Activated CD8-positive, alpha-beta memory T cell treated with anti-CD3 and anti-CD28 coated beads, Interleukin-2, amount 10 ng/mL, durations not matched to agents 7 days and 5 days (primary cell): ENCODE measurements at places on chromosomes 16 and 17. TPM values are rescaled to one million over a fixed set of nuclear protein-coding genes. Genes with fewer than 3 reads are reported as not detected.

GRCh38 chr17:83170571-83171260 lies 91.3 kb downstream of the METRNL start:
- H3K4me1 ChIP-seq: no peaks in the 10 kb centered on the region
- no peaks in the 10 kb centered on the region for H3K36me3 ChIP-seq
- no peak for DNase-seq
- H3K27ac ChIP-seq: no peak overlapping the region

DNA sequence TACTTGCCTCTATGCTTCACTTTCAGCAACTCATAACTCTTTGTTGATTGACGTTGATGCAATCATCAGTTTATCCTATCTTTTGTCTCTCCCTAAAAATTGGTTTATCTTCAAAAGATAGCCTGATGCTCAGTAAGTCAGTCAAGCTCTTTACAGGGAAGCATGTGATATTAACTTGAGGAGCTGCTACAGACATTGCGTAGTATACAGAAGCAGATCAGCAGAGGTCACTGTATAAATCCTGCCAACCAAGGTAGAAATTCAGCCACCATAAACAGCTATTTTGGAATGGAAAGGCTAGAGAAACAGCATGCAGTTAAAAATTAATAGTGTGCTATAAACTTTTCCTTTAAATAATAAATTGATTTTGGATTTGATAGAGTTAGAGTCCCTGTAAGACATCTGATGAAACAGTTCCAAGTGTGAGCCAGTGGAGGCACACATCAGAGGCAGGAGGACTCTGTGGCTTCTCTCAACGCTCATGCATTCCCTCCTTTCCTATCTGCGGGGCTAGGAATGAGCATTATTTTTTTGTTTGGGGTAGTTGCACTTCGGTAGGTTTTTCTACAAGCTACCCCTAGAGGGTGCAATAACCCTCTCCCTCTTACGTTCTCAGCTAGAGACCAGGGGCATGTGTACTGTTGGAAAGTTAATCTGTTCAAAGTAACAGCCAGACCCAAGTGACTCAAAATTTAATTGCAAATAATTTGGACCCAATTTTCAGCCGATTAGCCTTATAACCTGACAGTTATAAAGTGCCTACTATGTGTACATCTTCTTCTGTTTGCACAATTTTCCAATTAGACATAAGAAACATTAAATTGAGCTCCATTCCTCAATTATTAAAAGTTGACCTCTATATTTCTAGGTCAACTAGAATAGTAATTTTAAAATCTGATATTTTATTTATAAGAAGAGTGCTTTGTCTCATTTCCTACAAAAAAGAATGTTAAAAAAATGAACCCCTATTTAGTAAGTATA lies 647.7 kb upstream of the SOX9 start:
- no peak overlapping the region for H3K27ac ChIP-seq
- no peak for DNase-seq
- H3K4me3 ChIP-seq: no peak overlapping the region
- H3K36me3 ChIP-seq: no peaks in the 10 kb centered on the region
- no peaks in the 10 kb centered on the region for H3K27me3 ChIP-seq
- H3K4me1 ChIP-seq: no peaks in the 10 kb centered on the region

GRCh38 chr16:50311891-50312501 lies 45.6 kb downstream of the ADCY7 start:
- peaks cover 43% of the 10 kb centered on the region for H3K36me3 ChIP-seq
- no peaks in the 10 kb centered on the region for H3K27me3 ChIP-seq
- H3K27ac ChIP-seq: peak overlapping the region; percentile 62
- no peak overlapping the region for H3K4me3 ChIP-seq
- DNase-seq: peak; percentile 37
- H3K4me1 ChIP-seq: peaks cover 14% of the 10 kb centered on the region

DNA sequence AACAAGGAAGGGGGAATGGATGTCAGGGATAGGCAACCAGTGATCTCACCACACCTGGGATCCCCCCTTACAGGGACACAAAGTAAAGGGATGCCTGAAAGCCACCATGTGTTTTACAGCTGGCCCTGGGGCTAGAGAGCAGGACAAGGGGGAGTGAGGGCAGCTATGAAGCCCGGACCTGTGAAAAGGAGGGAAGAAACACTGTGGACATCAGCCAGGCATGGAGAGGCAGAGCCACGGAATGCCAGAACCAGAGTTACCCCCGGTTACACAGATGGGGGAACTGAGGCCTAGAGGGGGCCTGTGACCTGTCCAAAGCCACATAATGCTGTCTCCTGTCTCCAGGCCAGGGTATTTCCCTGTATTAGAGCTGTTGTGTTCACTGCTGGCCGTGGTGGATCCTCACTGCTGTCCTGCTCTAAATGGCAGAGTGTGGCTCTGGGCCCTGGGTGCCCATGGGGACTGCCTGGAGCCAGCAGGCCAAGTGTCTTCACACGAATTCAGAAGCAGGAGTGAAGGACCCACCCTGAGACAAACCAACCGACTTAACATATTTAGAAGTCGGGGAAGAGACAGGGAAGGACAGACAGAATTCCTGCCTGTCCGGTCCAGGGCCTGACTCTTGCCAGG lies 29.7 kb upstream of the ITGA3 start:
- H3K36me3 ChIP-seq: no peaks in the 10 kb centered on the region
- no peak for DNase-seq
- peaks cover 14% of the 10 kb centered on the region for H3K4me1 ChIP-seq
- peaks cover 27% of the 10 kb centered on the region for H3K27me3 ChIP-seq
- no peak overlapping the region for H3K4me3 ChIP-seq

GRCh38 chr17:5429191-5429887 lies 9.4 kb downstream of the RPAIN start:
- no peak for DNase-seq
- H3K4me1 ChIP-seq: peaks cover 10% of the 10 kb centered on the region
- H3K36me3 ChIP-seq: peaks cover 55% of the 10 kb centered on the region
- no peaks in the 10 kb centered on the region for H3K27me3 ChIP-seq
- H3K4me3 ChIP-seq: no peak overlapping the region

DNA sequence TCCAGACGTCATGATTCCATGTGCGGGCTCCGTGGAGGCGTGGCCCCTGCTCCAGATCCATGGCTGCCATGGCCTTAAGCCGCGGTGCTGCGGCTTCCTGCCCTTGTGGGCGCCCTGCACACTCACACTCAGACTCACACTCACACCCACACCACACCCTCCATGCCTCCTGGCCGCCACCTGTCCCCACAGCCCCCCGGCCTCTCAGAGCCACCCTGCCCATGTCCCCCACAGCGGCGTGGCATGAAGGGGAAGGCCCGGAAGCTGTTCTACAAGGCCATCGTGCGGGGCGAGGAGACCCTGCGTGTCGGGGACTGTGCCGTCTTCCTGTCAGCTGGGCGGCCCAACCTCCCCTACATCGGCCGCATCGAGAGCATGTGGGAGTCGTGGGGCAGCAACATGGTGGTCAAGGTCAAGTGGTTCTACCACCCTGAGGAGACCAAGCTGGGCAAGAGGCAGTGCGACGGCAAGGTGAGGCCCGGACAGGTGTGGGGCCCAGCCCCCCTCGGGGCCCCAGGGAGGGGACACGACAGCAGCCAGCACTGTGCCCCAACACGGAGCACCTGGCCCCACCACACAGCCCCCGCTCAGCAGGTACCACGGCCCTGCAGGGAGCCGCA lies 50.0 kb downstream of the ACTG1 start:
- H3K36me3 ChIP-seq: no peaks in the 10 kb centered on the region
- no peak overlapping the region for H3K4me3 ChIP-seq
- no peak overlapping the region for H3K27ac ChIP-seq
- DNase-seq: no peak
- H3K27me3 ChIP-seq: no peaks in the 10 kb centered on the region

- no peaks in the 10 kb centered on the region for H3K36me3 ChIP-seq
- H3K4me3 ChIP-seq: no peak overlapping the region
- no peaks in the 10 kb centered on the region for H3K27me3 ChIP-seq
- no peaks in the 10 kb centered on the region for H3K4me1 ChIP-seq
- no peak overlapping the region for H3K27ac ChIP-seq
Measured at GRCh38 chr17:60229188-60229802, 79.5 kb downstream of the CA4 start.

DNA sequence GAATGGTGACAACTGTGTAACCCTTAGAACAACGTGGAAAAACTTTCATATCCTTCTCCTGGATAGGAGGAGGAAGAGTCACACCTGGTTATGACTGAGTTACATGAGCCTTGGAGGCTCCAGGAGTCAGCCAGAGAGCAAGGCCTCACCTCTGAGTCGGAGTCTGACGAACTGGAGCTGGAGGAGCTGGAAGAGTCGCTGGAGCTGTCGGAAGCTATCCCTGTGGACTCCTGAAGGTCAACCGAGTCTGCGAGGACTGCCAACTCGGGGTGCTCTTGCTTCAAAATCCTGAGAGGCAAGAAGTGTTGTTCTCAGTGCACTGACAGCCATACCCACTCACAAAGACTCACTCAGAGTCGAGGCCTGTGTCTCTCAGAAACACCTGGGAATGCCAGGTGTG lies 6.2 kb downstream of the JMJD6 start:
- peaks cover 82% of the 10 kb centered on the region for H3K36me3 ChIP-seq
- H3K4me3 ChIP-seq: no peak overlapping the region
- peaks cover 68% of the 10 kb centered on the region for H3K4me1 ChIP-seq

Gene KRTAP4-4
- total RNA-seq: not detected

Gene PLK1
- 132 TPM for total RNA-seq
